Urothelium cell line (cell line): ENCODE measurements at places on chromosomes 12 and 14.

- DNase-seq: no peak
Observed at GRCh38 chr12:74105434-74105833, 432.2 kb upstream of the ATXN7L3B start.

DNA sequence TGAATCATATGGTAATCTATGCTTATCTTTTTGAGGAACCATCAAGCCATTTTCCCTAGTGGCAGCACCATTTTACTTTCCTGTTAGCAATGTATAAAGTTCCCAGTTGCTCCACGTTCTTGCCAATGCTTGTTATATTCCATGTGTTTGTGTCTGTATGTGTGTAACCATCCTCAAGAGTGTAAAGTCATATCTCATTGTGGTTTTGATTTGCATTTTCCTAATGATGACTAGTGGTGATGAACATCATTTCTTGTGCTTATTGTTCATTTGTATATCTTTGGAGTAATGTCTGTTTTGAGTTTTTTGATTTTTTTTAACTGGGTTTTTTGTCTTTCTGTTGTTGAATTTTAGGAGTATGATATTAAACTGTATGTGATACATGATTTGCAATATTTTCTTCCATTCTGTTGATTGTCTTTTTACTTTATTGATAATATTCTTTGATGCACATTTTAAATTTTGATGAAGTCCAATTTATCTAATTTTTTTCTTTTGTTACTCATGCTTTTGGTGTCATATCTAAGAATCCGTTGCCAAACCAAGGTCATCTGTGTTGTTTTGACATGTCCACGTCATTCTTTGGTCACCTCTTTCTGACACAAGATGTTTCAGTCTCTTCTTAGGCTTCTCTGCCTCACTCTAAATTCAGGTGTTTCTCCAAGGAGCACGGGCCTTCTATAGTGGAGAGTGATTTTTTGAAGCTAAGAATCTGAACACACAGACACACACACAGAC is 36.1 kb downstream of the PPHLN1 start:
- DNase-seq: no peak

DNA sequence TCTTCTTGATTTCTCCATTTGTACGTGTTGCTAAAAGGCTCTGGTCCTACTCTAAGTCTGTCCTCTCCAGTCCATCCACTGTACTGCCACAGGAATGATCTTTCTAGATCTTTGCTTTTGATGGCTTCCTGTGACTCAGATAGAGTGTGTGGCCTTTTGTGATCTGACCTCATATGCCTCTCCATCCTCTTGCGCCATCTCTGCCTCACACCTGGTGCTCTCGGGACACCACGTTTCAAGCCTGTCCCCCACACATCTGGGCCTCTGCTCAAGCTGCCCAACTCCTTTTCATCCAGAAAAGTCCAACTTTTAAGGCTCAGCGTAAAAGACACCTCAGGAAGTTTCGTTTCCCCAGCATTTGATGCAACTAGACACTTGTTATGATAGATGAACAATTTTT is 39.0 kb downstream of the DCAF4 start:
- DNase-seq: no peak

- no peak for DNase-seq
Observed at GRCh38 chr14:54639611-54640010, 72.7 kb downstream of the SAMD4A start.

- no peak for DNase-seq
Observed at GRCh38 chr12:123995023-123995748, 22.2 kb downstream of the ZNF664 start.

GRCh38 chr12:121925358-121925695 is 6.9 kb downstream of the CFAP251 start:
- DNase-seq: no peak

DNA sequence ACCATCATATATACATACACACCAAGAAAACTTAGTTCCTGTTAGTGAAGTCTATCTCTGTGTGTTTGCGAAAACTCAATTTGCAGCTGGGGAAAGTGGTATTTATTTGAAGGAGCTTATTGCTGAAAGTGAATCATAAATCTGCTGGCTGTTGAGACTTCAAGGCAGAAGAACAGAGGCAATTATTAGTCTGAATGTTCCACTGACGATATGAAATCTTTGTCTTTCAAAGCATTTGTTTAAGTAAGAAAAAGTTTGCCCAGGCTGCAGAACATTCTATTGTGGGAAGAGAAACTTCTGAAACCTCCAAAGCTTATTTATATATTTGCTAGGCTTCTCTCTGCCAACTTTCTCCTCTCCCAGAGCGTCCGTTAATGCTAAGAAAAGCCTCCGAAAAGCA is 255.7 kb upstream of the TMPO start:
- DNase-seq: no peak

DNA sequence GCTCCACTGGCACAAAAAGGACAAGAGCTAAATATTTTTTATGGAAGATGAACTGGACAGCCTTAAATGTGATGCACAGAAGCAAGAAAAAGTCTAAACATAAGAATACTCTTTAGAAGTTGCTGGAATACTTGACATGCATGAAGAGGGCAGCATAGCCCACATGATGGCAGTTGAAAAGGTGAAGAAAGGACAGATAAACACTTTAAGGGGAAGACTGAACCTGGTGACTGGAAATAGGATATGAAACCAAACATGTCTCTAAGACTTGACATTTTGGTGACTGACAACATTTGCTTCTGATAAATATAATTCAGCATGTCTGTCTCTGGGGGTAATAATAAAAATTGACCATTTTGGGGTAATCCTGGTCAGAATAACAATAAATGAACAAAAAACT is 273.1 kb downstream of the CCDC91 start:
- DNase-seq: no peak

DNA sequence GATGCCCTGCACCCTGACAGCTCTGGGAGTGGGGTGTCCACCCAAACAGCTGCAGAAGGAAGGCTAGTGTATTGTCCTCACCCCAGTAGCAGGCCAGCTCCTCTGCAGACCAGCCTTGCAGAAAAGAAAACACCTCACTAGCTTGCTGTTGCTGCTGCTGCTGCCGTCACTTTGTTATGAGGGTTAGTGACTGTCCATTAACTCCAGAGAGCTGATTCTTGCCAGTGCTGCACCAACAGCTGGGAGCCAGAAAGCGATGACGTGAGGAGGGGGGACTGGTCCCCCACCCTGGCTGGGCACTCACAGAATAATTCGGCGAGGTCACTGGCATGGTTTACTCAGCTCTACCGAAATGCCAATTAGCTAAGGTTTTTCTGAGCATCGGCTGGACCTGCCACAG is 2.8 kb downstream of the SYNDIG1L start:
- DNase-seq: no peak

- no peak for DNase-seq
Observed at GRCh38 chr12:105998561-105998960, 140.2 kb downstream of the NUAK1 start.

- no peak for DNase-seq
Observed at GRCh38 chr14:54673193-54674045, 106.5 kb downstream of the SAMD4A start.

DNA sequence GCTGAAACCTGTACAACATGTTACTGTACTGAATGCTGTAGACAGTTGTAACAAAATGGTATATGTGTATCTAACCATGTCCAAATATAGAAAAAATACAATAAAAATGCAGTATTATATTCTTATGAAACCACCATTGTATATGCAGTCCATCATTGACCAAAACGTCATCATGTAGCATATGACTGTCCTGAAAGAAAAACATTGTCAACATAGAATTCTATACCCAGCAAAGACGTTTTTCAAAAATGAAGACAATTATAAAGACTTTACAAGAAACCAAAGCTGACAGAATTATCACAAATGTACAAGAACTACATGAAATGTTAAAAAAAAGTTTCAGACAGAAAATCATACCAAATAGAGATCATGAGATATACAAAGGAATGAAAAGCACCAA is 8.1 kb upstream of the GPATCH2L start:
- DNase-seq: no peak

DNA sequence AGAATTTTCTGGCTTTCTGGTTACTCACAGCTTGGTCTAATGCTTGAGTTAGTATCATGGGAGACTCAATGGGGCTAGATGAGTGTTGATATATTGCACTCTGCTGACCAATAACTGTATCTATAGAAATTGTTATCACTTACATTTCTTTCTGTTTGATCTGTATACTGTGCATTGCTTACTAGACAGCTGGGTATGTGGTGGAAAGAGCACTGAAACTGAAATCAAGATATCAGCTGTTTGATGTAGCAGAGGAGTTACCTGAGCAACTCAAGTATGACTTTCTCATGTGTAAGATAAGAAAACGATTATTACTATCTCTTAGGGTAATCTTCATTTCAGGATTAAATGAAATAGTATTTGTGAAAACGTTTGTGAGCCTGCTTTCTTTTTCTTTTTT is 183.0 kb downstream of the SLC15A5 start:
- no peak for DNase-seq

GRCh38 chr14:33057585-33057984 is 118.9 kb downstream of the NPAS3 start:
- no peak for DNase-seq

DNA sequence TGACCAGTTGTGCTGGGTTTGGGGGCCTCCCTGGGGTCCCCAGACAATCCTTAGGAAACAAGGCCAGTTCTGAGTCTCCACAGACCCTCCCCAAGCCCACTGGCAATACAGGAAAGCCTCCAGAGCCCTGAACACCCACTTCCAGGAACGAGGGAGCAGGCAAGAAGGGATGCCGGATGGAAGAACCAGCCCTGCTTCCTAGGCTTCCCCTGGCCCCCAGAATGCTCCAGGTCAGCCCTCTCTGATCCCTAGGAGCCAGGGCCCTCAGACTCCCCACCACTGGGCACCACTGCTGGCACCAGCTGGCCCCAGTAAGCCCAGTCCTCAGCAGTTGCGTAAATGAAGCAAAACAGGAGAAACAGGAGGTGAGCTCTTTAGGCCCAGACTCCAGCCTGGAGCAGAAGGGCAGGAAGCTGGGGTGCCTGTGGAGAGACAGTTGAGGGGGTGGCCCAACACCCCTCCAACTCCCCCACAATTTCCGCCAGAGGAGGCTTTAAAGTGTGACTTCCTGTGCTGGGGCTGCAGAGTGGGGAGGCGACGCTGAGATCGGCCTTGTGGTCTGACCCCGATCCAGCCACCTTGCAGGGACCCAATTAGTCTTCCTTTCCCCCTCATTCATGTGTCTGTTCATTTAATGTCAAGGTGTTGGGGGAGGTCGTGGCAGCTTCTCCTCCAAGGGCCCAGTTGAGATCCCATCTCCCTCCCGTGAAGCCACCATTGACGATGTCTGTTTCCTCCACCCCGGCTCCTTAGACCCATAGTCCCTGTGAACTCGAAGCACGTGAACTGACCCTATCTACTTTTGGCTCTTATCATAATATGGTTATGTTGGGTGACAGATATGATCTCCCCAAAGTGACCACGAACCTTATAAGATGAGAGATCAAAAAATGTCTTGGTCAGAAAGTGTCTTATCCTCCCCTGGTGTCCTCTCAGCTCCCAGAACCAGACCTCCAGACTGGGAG is 4.7 kb downstream of the TNFRSF1A start:
- no peak for DNase-seq

- DNase-seq: no peak
Observed at GRCh38 chr14:87285506-87285905, 707.5 kb downstream of the GALC start.

GRCh38 chr14:62897771-62898170 is 147.5 kb downstream of the KCNH5 start:
- DNase-seq: no peak

GRCh38 chr12:114998118-114998749 is 314.3 kb upstream of the TBX3 start:
- no peak for DNase-seq

GRCh38 chr12:106223485-106224354 is 24.1 kb downstream of the CKAP4 start:
- DNase-seq: peak; percentile 82
